ENCODE measurements at places on chromosomes 4 and X.
A peak's percentile ranks its signal among the peaks of the same experiment; 100 is the strongest.

DNA sequence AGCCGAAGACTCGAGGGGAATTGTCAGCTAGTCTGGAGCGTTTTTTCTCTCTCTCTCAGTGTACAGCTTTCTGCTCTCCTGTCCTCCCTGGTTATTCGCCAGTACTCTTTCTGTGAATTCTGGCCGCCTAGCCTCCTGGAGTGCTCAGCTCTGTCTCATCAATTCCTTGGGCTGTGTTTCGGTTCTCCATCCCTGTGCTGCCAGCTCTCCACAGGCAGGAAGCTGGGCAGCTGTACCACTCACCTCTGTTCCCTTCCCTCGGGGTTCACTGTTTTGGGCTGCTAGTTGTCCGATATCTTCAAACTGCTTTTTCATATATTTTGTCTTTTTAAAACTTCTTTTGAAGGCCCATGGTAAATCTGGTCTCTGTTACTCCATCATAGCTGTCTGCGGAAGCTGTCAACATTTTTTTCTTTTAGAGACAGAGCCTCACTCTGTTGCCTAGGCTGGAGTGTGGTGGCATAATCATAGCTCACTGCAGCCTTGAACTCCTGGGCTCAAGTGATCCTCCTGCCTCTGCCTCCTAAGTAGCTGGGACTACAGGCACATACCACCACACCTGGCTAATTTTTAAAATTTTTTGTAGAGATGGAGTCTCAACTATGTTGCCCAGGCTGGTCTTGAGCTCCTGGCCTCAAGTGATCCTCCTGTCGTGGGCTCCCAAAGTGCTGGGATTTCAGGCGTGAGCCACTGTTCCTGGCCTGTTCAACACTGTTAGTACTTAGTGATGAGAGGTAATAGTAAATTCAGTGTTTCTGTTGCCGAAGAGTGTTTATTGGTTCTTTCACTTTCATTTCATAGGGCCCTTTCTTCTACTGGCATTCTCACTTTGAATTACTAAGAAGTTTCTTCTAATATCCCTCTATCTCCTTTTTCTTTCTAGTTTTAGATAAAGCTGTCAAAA lies 18.6 kb downstream of the ZCCHC4 start:
- DNase-seq: no peak

DNA sequence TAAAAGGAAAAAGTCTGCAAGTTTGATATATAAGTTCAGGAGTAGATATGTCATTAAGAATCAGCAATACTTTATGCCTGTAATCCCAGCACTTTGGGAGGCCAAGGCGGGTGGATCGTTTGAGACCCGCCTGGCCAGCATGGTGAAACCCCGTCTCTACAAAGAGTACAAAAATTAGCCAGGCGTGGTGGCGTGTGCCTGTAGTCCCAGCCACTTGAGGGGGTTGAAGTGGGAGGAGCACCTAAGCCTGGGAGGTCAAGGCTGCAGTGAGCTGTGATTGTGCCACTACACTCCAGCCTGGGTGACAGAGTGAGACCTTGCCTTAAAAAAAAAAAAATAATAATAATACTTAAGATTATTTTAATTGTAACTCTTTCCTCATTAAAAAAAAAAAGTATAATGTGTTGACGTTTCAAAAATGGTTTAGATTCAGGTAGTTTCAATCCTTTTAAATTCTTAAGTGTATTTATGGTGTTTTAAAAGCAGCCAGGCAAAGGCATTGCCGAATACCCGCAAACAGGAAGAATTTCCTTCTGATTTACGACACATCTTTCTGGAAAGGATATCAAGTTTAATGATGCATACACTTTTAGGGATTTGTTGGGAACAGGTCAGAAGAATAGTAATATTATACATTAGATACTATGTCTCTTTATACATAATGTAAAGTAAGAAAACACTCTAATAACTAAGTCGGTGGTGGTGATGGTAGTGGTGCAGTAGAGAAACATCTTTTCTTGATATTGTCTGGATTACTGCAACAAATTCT lies 80.9 kb downstream of the KDM6A start:
- DNase-seq: no peak

- no peak for DNase-seq
Measured at GRCh38 chrX:37470711-37471110, 100.8 kb upstream of the LANCL3 start.

DNA sequence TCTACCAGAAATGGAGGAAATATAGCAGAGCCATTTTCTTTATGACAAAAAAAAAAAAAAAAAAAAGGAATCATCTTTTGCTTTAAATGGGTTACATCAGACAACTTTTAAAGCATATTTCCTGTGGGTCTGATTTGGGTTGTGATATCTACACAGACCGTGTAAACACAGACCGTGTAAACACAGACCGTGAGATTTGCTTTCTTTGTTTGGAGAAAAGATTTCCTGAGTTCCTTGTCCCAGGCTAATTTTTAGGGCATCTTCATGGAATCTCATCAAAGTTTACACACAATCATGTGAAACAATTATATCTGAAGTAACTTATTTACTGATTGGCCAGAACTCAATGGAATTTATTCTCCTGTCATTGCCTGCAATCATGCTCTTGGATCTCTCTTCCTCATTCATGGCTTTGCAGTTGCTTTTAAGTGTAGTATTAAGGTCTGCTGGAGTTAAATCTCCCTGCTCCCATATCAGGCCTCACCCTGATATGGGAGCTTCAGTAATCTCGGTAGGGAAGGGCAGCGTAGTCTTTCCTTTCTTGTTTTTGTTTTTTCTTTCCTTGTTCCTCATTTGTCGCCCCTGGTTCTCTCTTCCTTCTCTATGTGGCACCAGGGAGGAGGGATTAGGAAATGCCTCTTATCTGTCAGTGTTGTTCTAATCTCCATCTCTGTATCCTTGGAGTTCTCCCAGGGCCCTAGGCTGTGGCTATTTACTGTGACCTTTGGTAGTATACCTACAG lies 248.6 kb upstream of the JADE1 start:
- no peak for DNase-seq

DNA sequence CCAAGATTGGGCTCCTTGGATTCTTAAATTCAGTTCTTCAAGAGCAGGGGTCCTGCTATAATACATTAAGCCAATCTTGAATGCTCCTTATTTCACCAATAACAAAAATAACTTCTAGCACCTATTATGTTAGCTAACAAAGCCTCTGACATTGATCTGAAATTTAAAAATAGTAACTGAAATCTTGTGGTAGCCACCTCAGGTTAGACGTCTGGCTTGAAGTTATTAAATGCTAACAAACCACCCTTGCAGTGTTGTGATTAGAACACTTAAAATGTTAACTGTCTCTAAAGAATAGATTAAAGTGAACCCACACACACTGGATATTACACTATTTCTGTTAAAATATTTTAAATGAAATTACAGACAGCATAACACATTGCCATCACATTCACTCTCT lies 49.8 kb upstream of the LGI2 start:
- DNase-seq: no peak

DNA sequence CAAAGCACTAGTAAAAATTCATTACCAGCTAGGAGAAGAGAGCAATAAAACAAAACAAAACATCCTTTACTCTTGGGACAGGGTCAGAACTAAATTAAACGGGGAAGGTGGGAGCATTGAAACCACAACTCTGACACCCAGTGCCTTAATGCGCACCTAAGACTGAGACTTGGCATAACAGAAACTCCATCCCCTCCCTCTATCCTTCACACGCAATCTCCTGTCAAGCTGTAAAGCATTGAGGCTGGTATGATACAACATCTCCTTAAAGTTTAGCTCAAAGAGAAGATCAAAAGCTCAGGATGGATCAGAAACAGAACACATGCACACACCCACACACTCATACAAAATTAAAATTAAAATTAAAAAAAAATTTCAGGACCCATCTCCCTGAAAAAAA lies 951.3 kb downstream of the STIM2 start:
- DNase-seq: no peak

DNA sequence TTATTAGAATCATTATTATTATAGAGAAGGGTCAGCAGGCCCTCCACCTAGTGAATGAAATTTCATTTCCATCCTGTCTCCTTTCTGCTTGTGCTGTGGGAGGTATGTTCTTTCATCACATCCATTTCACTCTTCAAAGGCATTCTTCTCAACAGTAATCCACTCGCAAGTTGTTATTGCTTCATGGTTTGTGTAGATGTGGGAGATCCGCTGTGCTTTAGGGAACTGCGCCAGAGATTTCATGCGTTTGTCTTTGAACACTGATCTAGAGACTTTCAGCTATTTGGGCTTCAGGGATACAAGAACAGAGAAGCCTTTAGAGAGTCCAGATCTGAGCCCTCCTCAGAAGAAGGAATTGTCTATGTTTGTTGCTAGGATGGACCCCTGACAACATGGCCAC lies 53.5 kb upstream of the PUDP start:
- DNase-seq: no peak

GRCh38 chrX:17511556-17511955 lies 136.6 kb downstream of the NHS start:
- DNase-seq: no peak

GRCh38 chr4:112939901-112940300 lies 109.6 kb upstream of the ANK2 start:
- no peak for DNase-seq

GRCh38 chr4:41504167-41504818 lies 33.7 kb upstream of the LIMCH1 start:
- DNase-seq: no peak

GRCh38 chr4:185836241-185837084 lies 24.5 kb upstream of the SORBS2 start:
- no peak for DNase-seq

DNA sequence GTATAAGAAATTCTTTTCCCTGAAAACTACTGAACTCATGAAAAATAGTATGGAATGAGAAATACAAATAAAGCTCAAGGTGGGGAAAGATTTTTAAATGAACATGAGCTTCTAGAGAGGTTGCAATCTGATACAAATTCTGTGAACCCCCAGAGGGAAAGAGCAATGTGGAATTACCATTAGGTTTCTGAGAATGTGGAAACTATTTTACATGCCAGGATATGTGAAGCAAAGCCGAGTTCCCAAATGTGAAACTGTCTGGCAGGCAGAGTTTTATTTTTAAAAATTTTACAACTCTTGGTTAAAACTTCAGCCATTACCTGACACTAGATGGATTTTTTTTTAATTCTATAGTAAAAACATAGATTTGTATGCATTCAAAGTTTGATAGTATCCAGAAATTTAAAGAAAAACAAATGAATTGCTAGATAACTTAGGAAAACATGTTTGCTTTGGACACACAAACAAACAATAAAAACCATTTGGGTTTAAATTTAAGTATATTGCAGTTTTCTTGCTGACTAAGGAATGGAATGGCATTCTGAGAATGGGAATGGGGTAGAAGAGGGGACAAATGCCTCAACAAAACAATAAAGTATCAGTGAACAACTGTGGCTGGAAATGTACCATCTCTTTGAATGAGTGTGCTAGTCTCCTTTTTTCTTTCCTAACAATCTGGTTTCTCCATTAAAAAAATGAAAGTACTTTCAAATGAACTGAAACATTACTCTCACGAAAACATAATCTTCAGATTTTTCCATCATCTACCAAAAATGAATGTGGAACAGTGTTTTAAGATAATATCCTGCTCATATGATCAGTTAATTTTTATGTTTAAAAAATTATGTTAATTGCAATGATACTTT lies 99.6 kb downstream of the PCDH18 start:
- no peak for DNase-seq

GRCh38 chrX:19857131-19857530 lies 30.3 kb downstream of the SH3KBP1 start:
- DNase-seq: no peak

GRCh38 chrX:16946361-16946964 lies at the start of gene REPS2:
Gene REPS2, plus strand, starts transcription at chrX:16946658. Its CDS starts 204 bp downstream, at chrX:16946862.
- DNase-seq: peak; percentile 57

GRCh38 chrX:118654331-118654730 lies 73.1 kb upstream of the IL13RA1 start:
- no peak for DNase-seq

GRCh38 chr4:118834070-118834469 lies 1.9 kb downstream of the SEC24D start:
- no peak for DNase-seq

DNA sequence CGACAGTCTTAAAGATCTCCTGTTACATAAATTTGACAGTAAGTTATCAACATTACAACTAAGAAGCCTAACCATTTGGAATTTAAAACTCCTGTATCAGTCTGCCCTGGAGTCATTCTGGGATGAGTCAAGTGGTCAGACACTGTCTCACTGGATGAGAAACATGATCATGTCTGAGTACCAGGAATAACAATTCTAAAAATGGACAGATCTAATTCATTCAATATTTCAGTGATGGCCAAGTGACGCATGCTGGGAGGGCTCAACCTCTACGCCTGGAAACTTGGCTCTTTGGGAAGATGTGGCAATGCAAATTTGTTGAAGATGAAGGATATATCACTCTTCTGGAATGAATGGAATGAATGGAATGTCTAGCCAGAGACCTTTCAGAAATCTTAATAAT lies 1427.2 kb downstream of the STIM2 start:
- DNase-seq: no peak

DNA sequence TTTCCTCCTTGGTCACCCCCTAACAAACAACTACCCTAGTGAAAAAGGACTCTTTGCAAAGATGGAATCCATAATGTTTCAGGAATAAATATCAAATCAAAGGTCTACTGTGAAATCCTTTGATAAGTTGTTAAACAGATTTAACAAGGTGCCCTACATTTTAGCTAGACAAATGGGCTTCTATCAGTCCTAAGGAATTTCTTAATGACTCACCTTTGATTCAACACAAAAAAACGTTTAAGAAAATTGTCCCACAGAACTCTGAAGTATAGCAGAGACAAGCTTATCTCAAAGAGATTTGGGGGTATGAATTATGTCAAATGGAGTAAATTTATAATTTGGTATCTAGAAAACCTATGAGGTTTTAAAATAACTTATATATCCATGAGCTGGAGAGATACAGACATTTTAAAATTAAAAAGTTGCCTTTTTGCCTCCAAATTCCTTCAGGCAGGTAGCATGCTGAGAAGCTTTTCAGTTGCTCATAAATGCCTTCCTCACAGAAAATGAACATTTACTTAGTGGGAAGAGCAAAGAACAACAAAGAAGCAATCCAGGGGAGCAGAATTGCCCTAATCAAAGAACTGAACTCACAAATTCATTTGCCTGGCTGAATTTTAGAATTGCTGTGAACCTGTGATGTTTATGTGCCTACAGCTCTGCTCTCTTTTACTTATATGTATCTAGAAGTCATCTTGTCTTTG lies 649.3 kb downstream of the STPG2 start:
- DNase-seq: no peak

GRCh38 chr4:87718217-87718835 lies 68.2 kb downstream of the DMP1 start:
- DNase-seq: no peak

DNA sequence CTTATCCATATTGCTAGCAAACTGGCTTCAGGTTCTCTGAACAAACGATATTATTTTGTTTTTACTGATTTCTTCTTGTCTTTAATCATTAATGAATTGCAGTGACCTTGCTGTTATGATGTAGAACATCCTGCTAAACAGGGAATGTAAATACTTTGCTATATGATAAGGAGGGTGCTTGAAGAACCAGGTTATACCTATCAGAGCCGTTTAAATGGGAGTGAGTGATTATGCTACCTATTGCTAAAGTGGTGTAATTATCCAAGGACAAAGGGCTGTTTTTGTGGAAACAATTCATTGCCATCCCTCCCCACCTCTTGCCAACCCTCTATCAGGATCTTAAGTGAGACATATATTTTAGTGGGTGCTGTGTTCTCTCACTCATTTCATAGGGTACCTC lies 788.9 kb downstream of the RPA4 start:
- DNase-seq: no peak

- no peak for DNase-seq
Measured at GRCh38 chr4:142419712-142420111, 426.4 kb downstream of the INPP4B start.

- DNase-seq: no peak
Measured at GRCh38 chr4:108971473-108971872, 208.6 kb upstream of the ETNPPL start.
